Naive B cell (primary cell): ENCODE measurements at places on chromosomes 6 and 20.

GRCh38 chr6:167295495-167296292 is 4.6 kb downstream of the UNC93A start:
- no peak for DNase-seq

GRCh38 chr6:75204217-75204958 is 1.5 kb downstream of the COL12A1 start:
- DNase-seq, result no peak

DNA sequence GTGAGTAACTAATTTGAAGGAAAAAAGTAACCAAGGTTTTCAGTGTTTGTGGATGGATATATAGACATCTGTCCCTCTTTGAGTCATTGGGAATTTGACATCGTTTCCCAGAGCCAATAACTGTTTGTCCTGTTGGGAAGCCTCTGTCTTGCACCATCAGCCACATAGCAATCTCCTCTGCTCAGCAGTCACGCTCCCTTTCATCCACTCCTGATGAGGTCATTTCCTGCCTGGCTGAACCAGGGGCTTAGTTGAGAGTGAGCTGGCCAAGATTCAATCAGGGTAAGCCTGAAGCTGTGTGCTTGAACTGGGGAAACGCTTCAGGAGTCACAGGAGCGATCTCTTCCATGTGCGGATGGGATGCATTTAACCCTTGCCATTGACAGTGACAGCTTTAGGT is 121.5 kb upstream of the FOXQ1 start:
- DNase-seq, result no peak

GRCh38 chr6:84358581-84358980 is 131.1 kb upstream of the CEP162 start:
- no peak for DNase-seq

GRCh38 chr20:44743916-44744655 is 1.6 kb upstream of the KCNK15 start:
- no peak for DNase-seq

- DNase-seq, result no peak
Measured at GRCh38 chr20:16135630-16136029, 437.6 kb downstream of the KIF16B start.

DNA sequence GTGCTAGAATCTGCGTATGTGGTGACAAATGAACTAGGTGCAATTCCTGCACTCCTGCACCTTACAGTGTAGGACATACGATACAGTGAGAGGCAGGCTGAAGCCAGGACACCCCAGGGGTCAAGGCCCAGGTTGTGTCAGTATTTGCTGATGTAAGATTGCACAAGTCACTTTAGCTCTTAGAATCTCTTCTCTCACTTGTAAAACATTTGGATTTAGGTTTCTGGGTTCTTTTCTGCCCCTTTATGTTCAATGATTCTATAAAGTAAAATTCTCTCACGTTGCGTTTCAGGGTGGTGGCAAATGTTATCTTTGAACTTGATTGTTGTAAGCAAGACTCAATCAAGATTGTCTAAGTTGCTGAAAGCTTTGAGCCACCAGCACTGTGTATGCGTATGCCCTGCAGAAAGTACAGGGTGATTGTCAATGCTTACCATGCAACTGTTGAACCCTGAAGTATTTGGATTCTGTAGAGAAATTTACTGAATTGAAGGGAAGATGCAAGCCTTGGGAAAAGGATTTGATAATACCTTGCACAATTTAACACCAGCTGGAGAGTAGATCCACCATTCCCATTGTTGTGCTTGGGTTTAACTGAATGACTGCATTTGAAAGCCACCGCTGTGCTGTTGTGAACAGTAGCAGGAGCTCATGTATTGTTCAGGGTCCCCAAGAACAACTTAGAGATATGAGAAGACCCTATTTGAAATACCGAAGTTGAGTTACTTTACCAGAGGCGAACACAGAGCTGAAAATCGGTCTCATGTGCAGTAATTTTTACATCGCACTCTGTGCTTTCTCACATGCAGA is 106.1 kb upstream of the CITED2 start:
- DNase-seq, result no peak

- no peak for DNase-seq
Measured at GRCh38 chr6:45969883-45970282, 45.8 kb downstream of the CLIC5 start.

GRCh38 chr6:33634161-33634727 is 13.1 kb downstream of the ITPR3 start:
- no peak for DNase-seq

- no peak for DNase-seq
Measured at GRCh38 chr20:53978497-53978896, 91.9 kb downstream of the BCAS1 start.

- DNase-seq, result no peak
Measured at GRCh38 chr6:106490436-106490835, 129.9 kb downstream of the CRYBG1 start.

DNA sequence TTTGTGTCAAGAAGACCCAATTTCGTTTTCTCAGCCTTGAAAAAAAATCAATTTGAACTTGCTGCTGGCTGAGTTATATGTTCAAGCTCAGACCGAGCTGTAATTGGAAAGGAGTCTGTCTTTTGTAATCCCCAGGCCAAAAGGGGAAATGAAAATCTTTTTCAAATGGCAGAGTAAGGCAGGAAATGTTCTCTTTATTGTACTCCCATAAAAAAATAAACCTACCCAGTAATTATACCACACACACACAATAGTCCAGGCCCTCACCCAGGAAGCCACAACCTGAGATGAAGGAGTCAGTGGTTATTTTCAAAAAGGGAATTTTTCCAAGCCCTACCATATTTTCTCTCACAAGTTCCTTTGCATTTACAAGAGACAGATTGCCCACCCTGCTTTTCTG is 45.3 kb downstream of the CLIC5 start:
- no peak for DNase-seq

- no peak for DNase-seq
Measured at GRCh38 chr6:52526634-52527033, 50.2 kb downstream of the TRAM2 start.

DNA sequence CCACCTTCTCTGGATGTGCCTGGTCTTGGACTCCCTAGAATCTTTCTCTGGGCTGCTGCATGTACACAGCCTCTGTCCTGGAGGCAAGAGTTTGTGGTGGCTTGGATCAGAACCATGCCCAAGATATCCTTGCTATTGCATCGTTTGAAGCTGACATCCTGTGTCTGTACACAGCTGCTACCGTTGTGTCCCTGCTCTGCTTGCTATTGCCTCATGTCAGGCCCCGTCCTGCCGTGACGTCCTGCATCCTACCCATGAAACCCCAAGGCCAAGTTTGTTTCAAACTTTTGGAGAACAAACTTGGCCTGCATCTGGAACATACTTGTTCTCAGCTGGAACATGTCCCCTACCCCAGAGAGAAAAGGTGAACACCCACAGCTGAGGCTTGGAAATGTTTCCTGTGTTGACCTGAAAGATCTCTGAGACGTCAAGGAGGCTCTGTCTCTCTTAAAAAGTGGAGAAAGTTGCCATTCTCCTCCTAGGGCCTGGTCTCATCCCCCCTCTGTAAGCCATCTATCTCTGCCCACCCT is 78.1 kb downstream of the HFE start:
- no peak for DNase-seq

- DNase-seq, result no peak
Measured at GRCh38 chr6:2378891-2379652, 133.7 kb upstream of the GMDS start.

DNA sequence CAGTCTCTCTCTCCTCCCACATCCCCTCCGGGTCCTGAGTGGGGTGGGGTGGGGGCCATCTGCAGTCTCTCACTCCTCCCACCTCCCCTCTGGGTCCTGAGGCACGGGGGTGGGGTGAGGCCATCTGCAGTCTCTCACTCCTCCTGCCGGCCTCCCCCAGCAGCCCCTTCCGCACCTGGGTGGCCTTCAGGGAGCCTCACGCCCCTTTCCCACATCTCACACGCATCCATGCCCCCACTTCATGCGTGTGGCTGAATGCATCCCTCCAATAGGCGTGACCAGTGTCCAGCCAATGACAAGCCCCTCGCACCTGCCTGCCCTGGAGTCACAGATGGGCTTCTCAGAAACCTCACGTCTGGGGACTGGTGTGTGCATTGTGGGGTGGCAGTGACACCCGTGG is 993 bp upstream of the SRMS start:
- no peak for DNase-seq

- DNase-seq, result no peak
Measured at GRCh38 chr6:45949256-45949655, 66.4 kb downstream of the CLIC5 start.

DNA sequence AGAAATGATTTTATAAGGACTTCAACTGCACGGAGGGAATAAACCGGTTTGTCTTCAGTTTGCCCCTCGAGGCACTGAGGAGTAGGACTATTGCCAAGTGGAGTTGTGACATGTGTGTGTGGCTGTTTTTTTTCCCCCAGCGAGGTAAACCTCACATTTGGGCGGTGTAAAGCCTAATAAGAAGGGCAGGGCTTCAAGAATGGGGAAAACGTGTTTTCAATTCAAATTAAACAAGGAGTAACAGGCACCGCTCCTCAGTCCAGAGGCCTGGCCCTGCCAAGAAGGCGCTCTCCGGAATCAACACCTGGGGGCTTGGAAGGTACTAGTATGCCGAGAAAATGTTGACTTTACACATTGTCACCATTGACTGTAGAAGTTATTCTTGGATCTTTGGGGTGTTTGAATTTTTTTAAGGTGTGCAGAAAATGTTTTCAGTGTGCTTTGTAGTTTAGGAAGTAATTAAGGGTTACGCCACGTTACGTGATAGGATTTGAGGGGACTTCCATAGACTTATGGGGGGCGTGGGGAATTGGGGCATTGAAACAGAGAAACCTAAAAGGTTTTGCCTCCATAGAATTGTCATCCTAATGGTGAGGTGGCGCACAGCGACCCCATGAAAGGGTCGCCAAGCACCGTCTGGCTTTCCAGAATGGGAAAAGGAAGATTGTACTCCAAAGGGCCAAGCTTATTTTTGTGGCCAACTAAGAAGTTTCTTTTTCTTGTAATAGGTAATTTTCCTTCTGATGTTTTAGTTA is 791 bp downstream of the ADGRG6 start:
- no peak for DNase-seq

GRCh38 chr6:92352130-92352529 is 1067.2 kb downstream of the EPHA7 start:
- DNase-seq, result no peak

DNA sequence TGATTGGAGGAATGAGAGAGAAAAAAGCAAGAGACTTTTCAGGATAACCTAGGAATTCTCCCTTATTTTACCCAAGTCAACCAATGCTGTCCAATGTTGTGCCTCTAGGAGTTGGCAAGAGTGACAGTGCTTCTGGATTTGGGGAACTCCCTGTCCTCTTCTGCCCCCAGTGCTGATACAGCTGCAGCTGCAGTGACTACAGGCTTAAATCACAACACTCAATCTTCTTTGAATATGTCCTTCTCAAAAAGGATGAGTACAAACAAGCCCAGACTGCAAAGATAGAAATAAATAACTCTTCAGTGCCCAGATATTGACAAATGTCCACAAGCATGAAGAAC is 141.0 kb upstream of the COL21A1 start:
- DNase-seq, result no peak

GRCh38 chr20:53186635-53187034 is 214.5 kb downstream of the TSHZ2 start:
- DNase-seq, result no peak

GRCh38 chr6:45920819-45921511 is 94.7 kb downstream of the CLIC5 start:
- DNase-seq, result no peak

DNA sequence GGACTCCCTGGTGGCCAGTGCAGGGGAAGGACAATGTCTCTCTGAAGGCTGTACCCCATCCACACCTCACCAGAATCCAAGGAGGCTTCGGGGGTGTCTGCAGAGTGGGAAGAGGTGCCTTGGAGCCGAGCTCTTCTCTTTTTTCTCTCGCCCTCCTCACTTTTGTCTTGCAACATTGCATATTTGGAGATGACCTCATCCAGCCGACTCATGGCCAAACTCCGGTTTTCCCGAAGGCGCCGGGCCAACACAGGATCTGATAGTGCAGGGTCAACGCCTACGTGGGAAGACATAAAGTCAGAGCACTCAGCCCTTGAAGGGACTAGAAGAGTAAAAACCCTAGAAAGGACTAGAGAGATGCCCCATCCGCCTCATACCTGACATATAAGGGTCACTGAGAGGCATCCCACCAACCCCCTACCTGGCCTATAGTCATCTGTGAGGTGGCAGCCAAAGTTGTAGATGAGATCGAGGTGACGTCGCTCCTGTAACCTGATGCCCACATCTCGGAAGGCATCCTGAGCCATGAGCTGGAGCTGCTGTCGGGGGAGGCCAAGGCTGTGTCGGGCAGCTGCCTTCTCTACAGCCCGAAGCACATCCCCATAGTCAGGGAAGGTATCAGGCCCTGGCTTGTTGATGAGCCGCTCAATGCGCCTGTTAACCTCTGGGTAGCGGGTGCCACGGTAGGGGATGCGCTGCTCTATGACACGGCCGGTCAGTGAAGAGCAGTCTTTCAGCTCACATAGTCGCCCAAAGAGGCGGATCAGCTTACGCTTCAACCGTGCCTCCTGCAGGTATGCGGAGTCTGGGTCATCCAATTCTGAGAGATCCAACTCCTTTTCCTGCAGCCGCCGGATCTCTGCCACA is 3.0 kb upstream of the ZBTB22 start:
- no peak for DNase-seq

- DNase-seq, result no peak
Measured at GRCh38 chr20:50395251-50395729, 114.9 kb upstream of the PTPN1 start.

- DNase-seq, result no peak
Measured at GRCh38 chr6:42403421-42403820, 48.3 kb downstream of the TRERF1 start.

- no peak for DNase-seq
Measured at GRCh38 chr6:44702292-44702691, 314.8 kb downstream of the CDC5L start.

DNA sequence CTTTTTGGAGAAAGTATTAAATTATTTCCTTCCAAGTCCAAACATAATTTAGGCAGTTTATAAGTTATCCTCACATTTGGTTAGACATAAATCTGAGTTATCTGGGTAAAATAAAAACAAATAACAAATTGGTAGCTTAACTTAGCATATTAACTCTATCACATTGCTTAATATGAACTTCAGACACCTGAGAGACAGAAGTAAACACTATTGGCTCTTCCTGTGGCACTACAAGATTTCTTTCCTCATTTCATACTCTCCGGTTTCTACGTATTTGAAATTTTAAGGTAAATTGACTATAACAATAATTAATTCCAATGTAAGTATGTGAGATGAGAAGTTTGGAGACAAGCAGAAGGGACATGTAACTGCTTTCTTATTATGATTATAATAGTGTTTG is 106.8 kb downstream of the TRMT11 start:
- no peak for DNase-seq

GRCh38 chr6:148177589-148178233 is 164.9 kb upstream of the SASH1 start:
- DNase-seq, result no peak
